ENCODE measurements at places on chromosomes 3 and 15. TPM values are rescaled to one million over a fixed set of nuclear protein-coding genes. Genes with fewer than 3 reads are reported as not detected.

Gene HRG
- not detected for total RNA-seq

Gene FBXO40
- not detected for total RNA-seq

Gene AKAP13
- total RNA-seq = 117 TPM

Gene CPLX3
- total RNA-seq = not detected

Gene OR5K2
- total RNA-seq = not detected

Gene ZNF662
- total RNA-seq = 1.7 TPM

Gene ADGRG7
- total RNA-seq = 52.7 TPM

Gene ADCY5
- total RNA-seq = 0.13 TPM

Gene GOLGA8G
- not detected for total RNA-seq

Gene FNDC3B
- 132 TPM for total RNA-seq

Gene HCLS1
- total RNA-seq = 13.3 TPM

Gene SERPINI2
- total RNA-seq = not detected

Gene DLEC1
- 0.26 TPM for total RNA-seq

Gene PTH1R
- total RNA-seq = 0.13 TPM

Gene NANOGP8
- not detected for total RNA-seq

Gene LMLN
- 8.3 TPM for total RNA-seq

Gene SATB1
- total RNA-seq = 32.6 TPM

Gene GRAMD2A
- 0.06 TPM for total RNA-seq

Gene GABPB1
- total RNA-seq = 34.6 TPM

Gene EIF4G1
- 376 TPM for total RNA-seq

Gene TMCO5A
- total RNA-seq = not detected

Gene AGBL1
- not detected for total RNA-seq

Gene IL17RD
- 0.56 TPM for total RNA-seq

Gene MASP1
- total RNA-seq = 1.2 TPM

Gene IL12A
- total RNA-seq = 0.19 TPM

Gene SSUH2
- not detected for total RNA-seq

Gene TMEM108
- total RNA-seq = not detected

Gene PDCD7
- total RNA-seq = 12.0 TPM

Gene BCHE
- total RNA-seq = 0.31 TPM

Gene PTX3
- total RNA-seq = 194 TPM

Gene STAG1
- total RNA-seq = 48.6 TPM

Gene CX3CR1
- under 0.01 TPM for total RNA-seq

All from aortic smooth muscle cell (primary cell).